ENCODE measurements at places on chromosomes 5 and 9.

DNA sequence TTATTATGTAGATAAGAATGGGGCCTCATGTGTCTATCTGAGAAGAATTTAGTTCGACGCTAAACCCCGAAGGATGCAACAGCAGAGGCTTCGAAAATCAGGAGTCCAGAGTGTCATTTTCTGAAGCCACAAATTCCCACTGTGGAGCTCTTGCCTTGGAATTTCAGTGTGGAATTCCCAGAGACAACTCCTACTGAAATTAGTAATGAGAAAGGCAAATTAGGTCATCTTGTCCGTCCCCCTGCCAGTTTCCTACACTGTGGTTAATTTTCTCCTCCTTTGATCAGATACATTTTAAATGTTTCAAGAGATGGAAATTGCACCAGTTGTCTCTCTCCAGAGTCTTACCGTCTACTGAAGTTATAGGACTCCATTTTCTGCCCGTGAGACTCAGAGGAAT, 633.6 kb downstream of the BNC2 start:
- DNase-seq: no peak

- DNase-seq: no peak
Observed at GRCh38 chr9:69153707-69154521, 20.2 kb upstream of the TJP2 start.

GRCh38 chr5:124724357-124725039, 21.9 kb downstream of the ZNF608 start:
- no peak for DNase-seq

GRCh38 chr9:19102181-19102630, 498 bp downstream of the HAUS6 start:
- DNase-seq: peak; percentile 10

DNA sequence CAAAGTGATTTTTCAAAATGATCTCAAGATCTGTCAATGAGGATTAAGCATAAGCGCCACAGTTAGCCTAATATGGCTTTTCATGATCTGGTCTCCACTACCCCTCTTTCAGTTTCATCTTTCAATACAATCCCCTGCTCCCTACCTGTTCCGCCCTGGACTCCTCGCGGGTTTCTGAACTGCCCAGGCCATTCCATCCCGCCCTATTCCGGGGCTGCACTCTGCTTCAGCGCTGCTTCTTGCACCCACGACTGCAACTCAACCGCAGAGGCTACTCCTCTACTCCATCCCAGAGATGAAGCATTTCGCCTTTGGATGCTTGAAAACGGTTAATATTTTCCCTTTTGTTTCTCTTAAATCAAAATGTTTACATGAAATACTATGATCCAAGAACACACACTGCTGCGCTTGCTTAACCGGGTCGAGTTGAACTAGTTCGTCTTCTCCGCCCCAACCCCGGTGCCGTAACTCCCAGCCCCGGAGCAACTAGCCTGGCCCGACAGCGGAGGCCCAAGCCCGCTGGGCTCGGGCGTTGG, 716 bp upstream of the OTULIN start:
- DNase-seq: no peak

- DNase-seq: no peak
Observed at GRCh38 chr9:26373616-26374015, 519.0 kb downstream of the CAAP1 start.

DNA sequence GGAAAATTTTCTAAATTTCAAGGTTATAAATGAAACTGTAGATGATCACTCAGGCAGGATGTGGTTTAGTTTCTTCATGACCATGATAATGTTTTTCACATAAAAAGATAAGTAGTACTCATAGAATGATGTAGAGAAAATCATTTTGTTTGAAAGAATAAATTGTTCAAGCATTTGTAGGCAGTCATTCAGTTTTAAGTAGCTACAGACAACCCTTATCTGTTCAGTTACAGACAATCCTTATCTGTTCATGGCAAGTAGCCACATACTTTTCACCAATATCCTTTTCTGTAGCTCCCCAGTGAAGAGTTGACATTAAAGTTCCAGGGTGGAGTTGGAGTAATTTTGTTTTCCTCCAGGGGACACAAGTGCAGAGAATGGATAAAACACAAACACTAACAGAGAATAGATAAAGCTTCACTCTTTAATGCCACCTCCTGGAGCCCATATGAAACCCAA, 278.1 kb upstream of the TNC start:
- no peak for DNase-seq

GRCh38 chr9:115204904-115205453, 87.0 kb upstream of the TNC start:
- no peak for DNase-seq

- no peak for DNase-seq
Observed at GRCh38 chr5:123398058-123398733, 25.0 kb downstream of the CEP120 start.

- no peak for DNase-seq
Observed at GRCh38 chr9:93612052-93612795, 35.8 kb downstream of the PHF2 start.

DNA sequence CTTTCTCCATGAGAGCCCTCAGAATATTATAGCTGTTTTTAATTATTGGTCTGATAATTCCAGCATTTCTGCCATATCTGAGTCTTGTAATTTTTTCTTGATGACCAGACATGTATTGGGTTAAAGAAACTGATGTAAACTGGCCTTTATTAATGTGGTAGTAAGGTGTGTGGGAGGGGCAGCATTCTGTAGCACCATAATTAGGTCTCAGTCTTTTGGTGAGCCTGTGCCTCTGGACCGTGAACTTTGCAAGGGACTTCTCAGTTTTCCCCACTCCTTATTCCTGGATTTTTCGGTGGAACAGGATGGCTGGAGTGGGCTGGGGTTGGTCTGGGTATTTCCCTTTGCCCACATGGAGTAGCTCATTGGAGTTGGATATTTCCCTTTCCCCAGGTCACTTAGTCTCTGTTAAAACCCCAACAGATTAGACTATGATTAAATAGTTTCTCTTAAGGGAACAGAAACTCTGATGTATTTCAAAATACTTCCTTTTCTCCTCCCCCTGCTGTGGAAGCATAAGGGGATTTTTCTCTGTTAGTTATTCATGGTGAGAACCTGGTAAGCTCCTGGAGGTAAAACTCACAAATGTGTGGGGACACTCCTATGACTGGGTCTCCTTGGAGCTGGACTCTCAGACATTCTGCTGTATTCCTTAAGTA, 52.4 kb downstream of the FSD1L start:
- no peak for DNase-seq

DNA sequence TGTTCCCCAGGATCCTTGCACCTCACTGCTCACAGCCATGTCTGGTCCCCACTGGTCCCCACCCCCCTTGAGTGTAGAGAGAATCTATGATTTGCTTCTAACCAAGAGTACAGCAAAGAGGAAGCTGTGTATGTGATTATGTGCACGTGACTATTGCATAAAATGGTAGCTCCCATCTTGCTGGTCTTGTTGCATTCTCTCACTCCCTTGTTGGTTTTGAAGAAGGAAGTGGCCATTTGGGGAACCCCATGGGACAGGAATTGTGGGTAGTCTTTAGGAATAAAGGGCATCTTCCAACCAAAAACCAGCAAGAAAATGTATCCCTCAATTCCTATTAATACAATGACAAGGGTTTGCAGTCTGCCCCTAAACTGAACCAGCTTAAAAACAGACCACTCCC, 5.2 kb upstream of the FCN2 start:
- no peak for DNase-seq

DNA sequence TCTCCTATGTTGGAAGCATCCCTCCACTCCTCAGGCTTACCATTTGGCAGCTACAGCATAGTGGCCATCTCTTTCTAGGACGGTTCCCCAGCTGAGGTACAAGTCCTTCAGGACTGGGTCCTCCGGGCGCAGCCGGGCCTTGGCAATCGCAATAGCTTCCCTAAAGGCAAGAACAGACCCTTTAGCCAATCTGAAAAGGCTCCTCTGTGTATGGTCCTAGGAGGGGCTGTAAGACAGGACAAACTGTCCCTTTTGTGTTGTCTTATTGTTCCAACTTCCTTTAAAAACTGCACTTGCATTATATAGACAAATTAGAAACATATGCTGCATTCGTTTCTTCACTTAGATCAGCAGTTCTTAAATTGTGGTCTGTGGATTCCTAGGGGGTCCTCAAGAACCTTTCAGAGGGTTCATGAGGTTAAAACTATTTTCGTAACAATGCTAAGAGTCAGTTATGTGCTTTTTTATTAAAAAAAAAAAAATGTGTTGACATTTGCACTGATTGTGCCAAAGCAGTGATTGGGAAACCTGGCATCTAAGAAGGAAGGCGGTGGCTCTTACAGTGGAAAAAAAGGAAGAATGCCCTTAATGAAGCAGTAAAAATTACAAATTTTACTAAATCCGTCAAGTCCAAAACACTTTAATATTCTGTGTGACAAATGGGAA, 38.7 kb downstream of the GEMIN5 start:
- DNase-seq: no peak

- DNase-seq: no peak
Observed at GRCh38 chr5:149279661-149280060, 8.0 kb downstream of the AFAP1L1 start.

DNA sequence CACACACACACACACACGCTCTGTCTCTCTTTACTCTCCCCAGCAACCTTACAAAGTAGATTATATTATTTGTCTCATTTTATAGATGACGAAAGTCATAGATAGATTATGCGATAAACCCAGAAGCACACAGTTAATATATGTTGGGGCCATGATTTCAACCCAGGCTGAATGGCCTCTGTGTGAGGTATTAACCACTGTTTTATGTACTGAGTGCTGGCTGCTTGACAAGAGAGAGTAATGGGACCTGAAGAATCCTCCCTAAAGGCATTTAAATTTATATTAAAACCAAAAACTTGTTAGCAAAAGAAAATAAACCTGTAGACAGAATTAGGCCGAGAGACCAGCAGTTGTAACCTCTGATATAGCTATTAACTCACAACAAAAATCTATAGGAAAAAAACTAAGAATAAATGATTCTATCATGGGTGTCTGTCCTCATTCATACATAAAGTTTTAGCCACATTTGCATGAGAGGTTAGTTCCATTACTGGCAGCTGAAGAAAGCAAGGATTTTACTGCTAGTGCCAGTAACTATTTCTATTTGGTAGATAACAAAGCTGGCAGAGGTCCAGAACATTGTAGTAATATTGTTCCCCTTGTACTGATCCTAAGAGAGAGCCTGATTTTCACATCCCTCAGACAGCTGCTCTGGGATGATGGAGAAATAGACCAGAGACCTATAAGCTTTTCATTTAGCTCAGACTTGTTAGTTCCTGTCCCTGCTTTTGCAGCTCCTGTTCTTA, 250.9 kb downstream of the ADGRV1 start:
- DNase-seq: no peak

- DNase-seq: no peak
Observed at GRCh38 chr5:40027400-40027799, 602.6 kb upstream of the DAB2 start.

DNA sequence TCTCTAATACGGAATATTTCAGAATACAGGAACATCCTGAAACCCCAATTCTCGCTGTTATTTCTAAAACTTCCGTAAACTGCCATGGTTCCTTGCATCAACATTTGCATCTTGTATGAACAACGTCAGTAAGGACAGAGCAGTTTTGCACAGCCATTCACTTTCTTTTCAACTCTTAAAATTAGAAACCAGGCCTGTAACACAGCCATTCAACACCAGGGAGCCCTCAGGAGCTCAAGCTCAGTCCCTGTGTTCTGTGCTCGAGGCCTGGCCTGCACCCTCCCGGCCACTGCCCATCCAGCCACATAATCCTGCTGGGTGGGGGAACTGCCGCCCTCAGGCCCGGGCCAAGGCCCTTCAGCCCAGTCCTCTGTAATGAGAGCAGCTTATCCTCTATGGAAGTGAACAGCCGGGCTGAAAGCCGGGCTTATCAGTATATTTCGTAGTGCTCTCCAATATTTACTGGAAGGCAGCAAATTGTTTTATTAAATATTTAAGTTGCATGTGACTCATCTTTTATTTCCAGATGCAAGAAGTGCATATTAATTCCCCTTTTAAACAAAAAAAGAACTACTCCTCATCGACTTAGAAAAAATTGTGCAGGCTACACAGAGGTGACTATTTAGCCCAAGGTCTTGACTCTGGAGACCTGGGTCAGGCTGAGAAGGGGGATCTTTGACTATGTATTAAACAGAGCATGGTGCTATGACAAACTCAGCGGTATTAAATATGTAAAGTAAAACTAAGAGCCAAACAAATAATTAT, 33.2 kb upstream of the SLC6A3 start:
- DNase-seq: no peak

DNA sequence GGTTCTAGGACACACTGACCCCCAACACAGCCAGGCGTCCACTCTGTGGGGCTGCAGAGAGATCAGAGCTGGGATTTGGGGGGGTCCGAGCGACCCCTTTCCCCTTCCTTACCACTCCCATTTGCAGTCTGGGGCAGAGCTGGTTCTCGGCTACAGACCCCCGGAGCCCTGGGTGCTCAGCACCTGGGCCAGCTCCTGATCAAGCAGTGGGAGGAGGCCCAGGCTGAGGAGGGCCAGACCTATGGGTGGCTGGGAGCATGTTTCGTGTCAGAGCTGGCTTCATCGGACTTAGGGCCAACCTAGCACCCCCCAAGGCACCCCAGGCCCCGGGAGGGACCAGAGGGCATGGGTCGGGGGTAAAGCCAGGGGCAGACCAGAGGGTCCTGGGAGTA, 7.6 kb downstream of the GRIN1 start:
- no peak for DNase-seq

- DNase-seq: no peak
Observed at GRCh38 chr9:94981723-94982090, 255.2 kb downstream of the AOPEP start.

GRCh38 chr9:76893395-76893932, 12.4 kb downstream of the PRUNE2 start:
- DNase-seq: peak; percentile 97

DNA sequence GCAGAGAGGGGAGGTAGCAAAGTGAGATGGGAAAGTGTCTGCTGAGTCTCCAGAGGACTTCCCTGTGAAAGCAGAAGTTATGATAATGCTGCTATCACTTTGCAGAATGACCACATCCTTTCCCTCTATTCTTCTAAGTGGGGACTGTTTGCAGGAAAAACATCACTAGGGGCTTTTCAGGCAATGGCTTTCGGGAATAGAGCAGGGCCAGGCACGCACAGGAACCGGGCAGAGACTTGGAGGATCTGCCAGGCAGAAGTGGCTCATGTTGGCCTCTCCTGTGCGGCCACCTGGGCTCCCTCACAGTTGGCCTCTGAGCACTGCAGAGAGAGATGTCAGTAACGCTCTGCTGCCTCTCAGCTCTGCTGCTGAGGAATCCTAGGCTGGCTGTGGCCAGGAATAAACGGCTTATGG, 214.7 kb downstream of the MAST4 start:
- DNase-seq: no peak
